H1 (cell line): ENCODE measurements at places on chromosomes 7 and 10. TPM values are rescaled to one million over a fixed set of nuclear protein-coding genes. Genes with fewer than 3 reads are reported as not detected.

The SMIM30 gene
- total RNA-seq = 48.4 and 49.7 TPM in 2 replicates

The CYP3A7 gene
- not detected in 2 replicates for total RNA-seq

The NEUROG3 gene
- 0.31 TPM in 1 of 2 replicates, not detected in the other for total RNA-seq

The SFTPA1 gene
- not detected in 2 replicates for total RNA-seq

The ZNF212 gene
- total RNA-seq = 19.3 and 20.1 TPM in 2 replicates

The PITX3 gene
- total RNA-seq = 0.41 and 0.54 TPM in 2 replicates

The PIK3CG gene
- not detected in 2 replicates for total RNA-seq

The GPR37 gene
- 15.5 and 17.4 TPM in 2 replicates for total RNA-seq

The PDE6C gene
- total RNA-seq = not detected in 2 replicates

DNA sequence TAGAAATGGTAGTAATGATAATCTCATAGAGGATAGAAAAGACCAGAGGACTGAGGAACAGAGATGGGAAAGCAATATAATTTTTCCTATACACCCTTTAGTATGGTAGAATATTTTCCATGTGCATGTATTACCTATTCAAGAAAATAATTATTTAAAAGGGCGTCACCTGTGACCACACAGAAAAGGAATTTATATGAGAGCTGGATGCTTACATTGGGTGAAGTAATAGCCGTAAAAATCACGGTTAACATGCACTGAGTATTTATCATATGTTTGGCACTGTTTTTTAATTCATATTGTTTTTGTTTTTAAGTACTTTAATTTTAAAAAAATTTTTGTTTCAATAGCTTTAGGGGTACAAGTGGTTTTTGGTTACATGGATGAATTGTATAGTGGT lies 195.1 kb downstream of the IPMK start:
- no peak overlapping the region for H3K27ac ChIP-seq
- no peak for DNase-seq
- no peaks in the 10 kb centered on the region for H3K27me3 ChIP-seq
- H3K36me3 ChIP-seq = no peaks in the 10 kb centered on the region
- no peak overlapping the region for H3K4me3 ChIP-seq

DNA sequence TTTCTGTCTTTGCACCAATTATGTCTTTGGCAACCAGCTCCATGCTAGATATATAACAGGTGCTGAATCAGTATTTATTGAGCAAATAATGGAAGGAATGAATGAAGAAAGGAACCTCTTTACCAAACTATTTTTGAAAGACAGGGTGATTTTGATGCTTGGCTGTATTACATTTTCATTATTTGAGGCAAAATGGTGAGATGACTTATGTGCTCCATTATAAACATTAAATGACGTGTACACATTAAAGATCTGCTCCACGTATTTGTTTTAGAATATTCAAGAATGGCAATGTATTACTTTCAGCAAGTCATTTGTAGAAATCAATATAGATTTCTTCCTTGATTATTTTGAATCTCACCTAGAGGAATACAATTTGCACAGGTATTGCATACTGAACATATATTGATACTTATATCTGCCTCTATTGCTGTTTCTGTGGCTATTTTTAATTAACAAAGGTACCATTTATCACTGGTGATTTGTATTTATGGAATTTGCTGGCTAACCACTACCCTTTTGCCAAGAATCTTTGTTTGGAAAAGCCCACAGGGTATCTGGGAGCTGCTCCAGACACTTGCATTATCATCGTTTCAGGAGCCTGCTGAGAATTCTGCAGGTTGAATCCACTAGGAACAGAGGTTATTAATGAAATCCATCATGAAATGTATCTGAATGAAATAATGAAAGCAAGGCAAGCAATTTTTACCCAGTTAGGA lies 92.2 kb downstream of the SEMA3C start:
- H3K36me3 ChIP-seq = no peaks in the 10 kb centered on the region
- no peak for DNase-seq
- H3K27ac ChIP-seq = no peak overlapping the region
- no peaks in the 10 kb centered on the region for H3K27me3 ChIP-seq

- DNase-seq = no peak
- no peak overlapping the region for H3K27ac ChIP-seq
- no peaks in the 10 kb centered on the region for H3K27me3 ChIP-seq
- H3K4me1 ChIP-seq = no peaks in the 10 kb centered on the region
Observed at GRCh38 chr7:80463272-80463920, 48.5 kb downstream of the GNAT3 start.

DNA sequence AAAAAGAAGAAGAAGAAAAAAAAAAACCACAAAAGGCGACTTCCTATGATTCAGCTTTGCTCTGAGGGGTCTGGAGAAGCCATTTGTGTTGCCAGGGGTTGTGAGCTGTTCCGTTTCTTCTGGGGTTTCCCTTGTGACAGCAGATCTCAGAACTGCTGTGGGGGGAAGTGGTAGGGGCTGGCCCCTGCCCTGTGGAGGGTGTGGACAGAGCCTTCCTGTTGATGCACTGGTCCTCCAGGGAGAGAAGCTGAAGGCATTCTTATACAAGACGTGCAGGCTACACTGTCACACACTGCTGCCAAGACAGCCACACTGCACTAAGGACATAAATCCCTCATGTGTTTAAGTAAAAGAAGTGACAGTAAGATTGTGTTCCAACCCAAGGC lies 17.3 kb upstream of the CSGALNACT2 start:
- no peak overlapping the region for H3K4me3 ChIP-seq
- no peaks in the 10 kb centered on the region for H3K27me3 ChIP-seq
- no peak overlapping the region for H3K27ac ChIP-seq
- no peaks in the 10 kb centered on the region for H3K4me1 ChIP-seq
- no peak for DNase-seq
- H3K36me3 ChIP-seq = no peaks in the 10 kb centered on the region; the same call in 1 of the 2 replicates

GRCh38 chr7:121101621-121102020 lies 113.1 kb downstream of the CPED1 start:
- no peak for DNase-seq
- no peaks in the 10 kb centered on the region for H3K27me3 ChIP-seq
- H3K27ac ChIP-seq = no peak overlapping the region
- H3K4me3 ChIP-seq = no peak overlapping the region

GRCh38 chr7:1678571-1679325 lies 8.7 kb downstream of the ELFN1 start:
- H3K36me3 ChIP-seq = no peaks in the 10 kb centered on the region; the same call in 1 of the 2 replicates
- no peaks in the 10 kb centered on the region for H3K27me3 ChIP-seq

GRCh38 chr10:11433657-11434056 lies 177.8 kb downstream of the USP6NL start:
- no peaks in the 10 kb centered on the region; the same call in 1 of the 2 replicates for H3K27me3 ChIP-seq
- no peak overlapping the region for H3K4me3 ChIP-seq
- DNase-seq = no peak
- H3K27ac ChIP-seq = no peak overlapping the region
- H3K36me3 ChIP-seq = no peaks in the 10 kb centered on the region

- no peak for DNase-seq
- H3K4me3 ChIP-seq = no peak overlapping the region
- no peaks in the 10 kb centered on the region for H3K27me3 ChIP-seq
- H3K4me1 ChIP-seq = peaks cover 20% of the 10 kb centered on the region
- no peaks in the 10 kb centered on the region for H3K36me3 ChIP-seq
Observed at GRCh38 chr10:31758495-31758894, 170.1 kb downstream of the ARHGAP12 start.

GRCh38 chr7:142804728-142805207 lies 34.0 kb downstream of the PRSS2 start:
- H3K4me3 ChIP-seq = no peak overlapping the region
- H3K27ac ChIP-seq = no peak overlapping the region
- no peaks in the 10 kb centered on the region for H3K4me1 ChIP-seq
- no peaks in the 10 kb centered on the region; the same call in 1 of the 2 replicates for H3K36me3 ChIP-seq
- peaks cover 1% of the 10 kb centered on the region for H3K27me3 ChIP-seq

- H3K4me3 ChIP-seq = no peak overlapping the region
- DNase-seq = no peak
- no peaks in the 10 kb centered on the region for H3K36me3 ChIP-seq
- no peak overlapping the region for H3K27ac ChIP-seq
Observed at GRCh38 chr7:66778201-66778600, 37.7 kb downstream of the RABGEF1 start.
